Esophagus mucosa (tissue), 1 donor: ENCODE measurements at places on chromosomes 3 and 15. TPM values are rescaled to one million over a fixed set of nuclear protein-coding genes. Genes with fewer than 3 reads are reported as not detected.

The OR4F15 gene
- not detected for total RNA-seq

The ATP8B4 gene
- total RNA-seq, result 0.56 TPM

The DPPA4 gene
- total RNA-seq, result not detected

The PLIN1 gene
- total RNA-seq, result 0.32 TPM

The HGD gene
- total RNA-seq, result not detected

The THSD4 gene
- 121 TPM for total RNA-seq

The TMEM207 gene
- total RNA-seq, result not detected

The MYO5C gene
- total RNA-seq, result 19.7 TPM

The ALDH1A2 gene
- 1.8 TPM for total RNA-seq

The GYG1 gene
- 24.4 TPM for total RNA-seq

The SPATA16 gene
- not detected for total RNA-seq

The KBTBD13 gene
- not detected for total RNA-seq

GRCh38 chr3:151879679-151880415 is 6.4 kb downstream of the SUCNR1 start:
- no peak for ATAC-seq

DNA sequence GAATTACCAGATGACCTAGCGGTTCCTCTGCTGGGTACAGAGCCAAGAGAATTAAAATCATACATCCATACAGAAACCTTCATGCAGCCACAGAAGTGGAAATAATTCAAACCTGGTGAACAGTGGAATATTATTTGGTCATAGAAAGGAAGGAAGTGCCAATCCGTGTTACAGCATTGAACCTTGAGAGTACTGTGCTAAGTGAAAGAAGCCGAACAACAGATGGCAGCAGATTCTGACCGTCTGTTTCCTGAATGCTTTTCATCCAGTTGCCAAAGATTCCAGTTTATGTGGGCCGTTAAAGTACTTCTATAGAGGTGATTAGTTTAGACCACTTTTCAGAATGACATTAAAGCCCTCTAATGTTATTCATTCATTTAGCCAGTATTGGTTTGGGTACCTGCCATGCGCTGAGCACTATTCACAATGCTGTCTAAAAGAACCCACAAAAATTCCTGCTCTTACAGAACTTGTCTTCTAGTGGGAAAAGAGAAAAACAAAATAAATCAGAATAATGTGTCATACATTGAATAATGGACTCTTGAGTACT is 45.8 kb upstream of the SENP5 start:
- ATAC-seq, result no peak

- ATAC-seq, result no peak
These were observed 99.8 kb upstream of the PRR20G start for GRCh38 chr3:127387556-127388153.

DNA sequence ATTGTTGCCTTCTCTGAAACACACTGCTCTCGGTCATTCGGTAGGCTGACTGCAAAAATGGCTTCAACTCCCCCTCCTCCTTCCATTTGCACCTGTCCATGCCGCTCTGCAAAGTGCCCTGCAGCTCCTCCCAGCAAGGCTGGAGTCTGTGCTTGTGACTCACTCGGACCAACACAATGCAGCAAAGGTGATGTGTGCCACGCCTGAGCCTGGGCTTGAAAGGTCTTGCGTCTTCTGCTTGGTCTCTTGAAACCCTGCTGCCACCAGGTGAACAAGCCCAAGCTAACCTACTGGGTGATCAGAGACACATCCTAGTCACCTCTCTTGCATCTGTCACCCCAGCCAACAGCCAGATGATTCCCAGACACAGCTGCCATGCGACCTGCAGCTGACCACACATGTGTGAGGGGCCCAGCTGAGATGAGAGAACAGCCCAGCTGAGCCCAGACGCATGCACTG is 71.1 kb downstream of the MGLL start:
- ATAC-seq, result peak; percentile 58

DNA sequence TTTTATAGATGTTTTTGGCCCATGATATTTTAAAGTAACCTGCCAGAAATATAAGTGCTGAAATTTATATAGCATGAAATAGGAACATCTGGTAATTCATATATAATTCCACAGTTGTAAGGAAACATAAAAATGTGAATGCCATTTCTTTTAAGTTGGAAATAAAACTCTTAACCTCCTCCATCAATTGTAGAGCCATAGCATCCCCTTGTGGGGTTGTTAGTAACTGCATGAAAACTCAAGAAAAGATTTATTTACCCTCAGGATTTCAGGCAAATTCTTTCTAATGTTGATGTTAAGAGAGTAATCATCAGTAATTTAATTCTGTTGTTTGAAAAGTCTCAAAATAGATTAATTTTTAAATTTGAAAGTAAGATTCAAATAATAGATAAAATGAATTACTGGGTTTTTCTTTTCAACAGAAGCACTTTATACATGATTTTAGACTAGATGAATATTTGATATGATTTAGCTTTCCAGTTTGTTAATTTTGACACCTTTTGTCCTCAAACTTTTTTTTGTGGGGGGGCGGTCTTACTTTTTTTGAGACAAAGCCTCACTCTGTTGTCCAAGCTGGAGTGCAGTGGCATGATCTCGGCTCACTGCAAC is 74.7 kb downstream of the RASA2 start:
- ATAC-seq, result no peak

DNA sequence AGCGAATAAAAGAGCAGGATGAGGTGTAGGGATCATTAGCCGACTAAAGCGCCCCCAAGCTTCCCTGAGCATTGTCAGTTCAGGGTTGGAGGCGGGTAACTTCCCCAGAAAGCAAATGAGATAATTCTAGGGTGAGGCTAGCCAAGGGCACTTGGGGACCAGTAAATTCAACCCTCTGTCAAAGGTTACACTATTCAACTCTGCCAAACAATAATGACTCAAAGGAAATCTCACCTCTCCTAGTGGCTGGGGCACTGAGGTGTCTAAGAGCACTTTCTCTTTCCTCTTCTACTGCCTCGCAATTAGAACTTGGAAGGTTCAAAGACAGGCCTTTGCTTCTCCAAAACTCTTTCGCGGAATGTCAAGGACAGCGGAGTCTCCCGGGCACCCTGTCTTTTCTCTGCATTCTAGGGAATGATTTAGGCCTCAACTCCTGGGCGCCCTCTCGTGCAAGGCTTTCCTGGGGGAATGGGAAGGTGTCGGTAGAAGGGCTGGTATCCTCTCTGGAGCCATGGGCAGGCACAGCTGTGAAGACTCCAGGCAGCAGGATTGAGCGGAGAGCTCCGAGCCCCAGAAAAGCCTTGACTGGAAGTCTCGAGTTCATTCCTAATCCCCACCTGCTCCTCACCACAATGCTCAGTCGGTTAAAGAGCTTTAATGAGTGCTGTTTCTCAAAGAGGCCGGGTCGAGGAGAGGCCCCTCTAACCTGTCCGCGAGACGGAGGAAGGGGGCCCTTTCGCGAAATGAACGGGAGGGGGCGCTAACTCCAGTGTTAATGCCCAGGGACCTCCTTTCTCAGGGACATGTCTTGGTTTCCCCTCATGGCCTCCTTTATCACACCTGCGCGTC is 21.9 kb downstream of the ZIC4 start:
- no peak for ATAC-seq

DNA sequence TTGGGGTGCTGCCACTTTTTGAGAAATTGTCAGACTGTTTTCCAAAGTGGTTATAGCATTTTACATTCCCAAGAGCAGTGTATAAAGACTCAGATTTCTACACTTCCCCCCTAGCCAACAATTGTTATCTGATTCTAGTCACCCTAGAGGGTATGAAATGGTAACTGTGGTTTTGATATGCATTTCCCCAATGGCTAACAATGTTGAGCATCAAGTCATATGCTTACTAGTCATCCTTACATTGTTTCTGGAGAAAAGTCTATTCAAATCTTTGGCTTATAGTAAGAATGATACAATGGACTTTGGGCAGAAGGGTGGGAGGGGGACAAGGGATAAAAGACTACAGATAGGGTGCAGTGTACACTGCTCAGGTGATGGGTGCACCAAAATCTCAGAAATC is 73.3 kb downstream of the CSNK1G1 start:
- no peak for ATAC-seq

DNA sequence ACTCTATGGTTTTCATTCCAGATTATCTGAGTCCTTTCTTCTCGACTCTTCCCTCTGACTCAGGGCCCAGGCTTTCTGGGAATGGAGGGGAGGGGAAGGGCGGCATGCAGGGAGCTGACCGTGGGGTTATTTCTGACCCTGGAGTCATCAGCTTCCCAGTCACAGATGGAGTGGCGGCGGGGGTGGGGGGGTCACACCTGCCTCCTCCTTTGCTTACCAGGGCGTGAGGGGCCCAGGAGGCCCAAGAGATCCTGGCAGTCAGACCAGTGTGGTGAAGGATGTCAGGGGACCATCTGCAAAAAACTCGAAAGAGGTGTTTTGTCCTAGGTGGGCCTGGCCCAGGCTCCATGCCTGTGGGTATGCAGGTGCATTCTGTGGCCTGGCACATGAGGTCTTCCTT is 996 bp upstream of the XIRP1 start:
- no peak for ATAC-seq

- no peak for ATAC-seq
These were observed 3.3 kb downstream of the PAK6 start for GRCh38 chr15:40242213-40242599.

GRCh38 chr3:14497321-14497720 is 42.8 kb downstream of the GRIP2 start:
- ATAC-seq, result no peak

- no peak for ATAC-seq
These were observed 76.0 kb upstream of the TSC22D2 start for GRCh38 chr3:150331978-150332568.

GRCh38 chr3:113620091-113620490 is 76.4 kb downstream of the USF3 start:
- ATAC-seq, result no peak

- ATAC-seq, result no peak
These were observed 22.0 kb downstream of the MAP4 start for GRCh38 chr3:47994180-47994579.

DNA sequence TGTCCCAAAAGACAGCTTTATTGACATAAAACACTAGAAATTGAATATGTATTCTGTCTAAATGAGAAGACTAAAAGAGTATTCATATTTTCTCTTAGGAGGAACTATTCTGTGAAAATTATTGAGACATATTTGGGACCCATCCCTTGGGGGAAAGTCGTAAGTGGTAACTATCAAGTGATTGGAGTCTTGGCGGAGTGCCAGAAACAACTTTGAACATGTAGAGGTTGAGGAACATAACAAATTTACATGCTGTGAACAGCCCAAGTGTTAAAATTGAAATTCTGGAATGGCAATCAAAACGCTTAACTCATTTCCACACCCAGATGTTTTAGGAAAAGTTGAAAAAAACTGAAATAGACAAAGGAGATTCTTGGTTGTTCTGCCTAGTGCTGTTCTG is 1034.6 kb downstream of the NSUN3 start:
- ATAC-seq, result no peak

DNA sequence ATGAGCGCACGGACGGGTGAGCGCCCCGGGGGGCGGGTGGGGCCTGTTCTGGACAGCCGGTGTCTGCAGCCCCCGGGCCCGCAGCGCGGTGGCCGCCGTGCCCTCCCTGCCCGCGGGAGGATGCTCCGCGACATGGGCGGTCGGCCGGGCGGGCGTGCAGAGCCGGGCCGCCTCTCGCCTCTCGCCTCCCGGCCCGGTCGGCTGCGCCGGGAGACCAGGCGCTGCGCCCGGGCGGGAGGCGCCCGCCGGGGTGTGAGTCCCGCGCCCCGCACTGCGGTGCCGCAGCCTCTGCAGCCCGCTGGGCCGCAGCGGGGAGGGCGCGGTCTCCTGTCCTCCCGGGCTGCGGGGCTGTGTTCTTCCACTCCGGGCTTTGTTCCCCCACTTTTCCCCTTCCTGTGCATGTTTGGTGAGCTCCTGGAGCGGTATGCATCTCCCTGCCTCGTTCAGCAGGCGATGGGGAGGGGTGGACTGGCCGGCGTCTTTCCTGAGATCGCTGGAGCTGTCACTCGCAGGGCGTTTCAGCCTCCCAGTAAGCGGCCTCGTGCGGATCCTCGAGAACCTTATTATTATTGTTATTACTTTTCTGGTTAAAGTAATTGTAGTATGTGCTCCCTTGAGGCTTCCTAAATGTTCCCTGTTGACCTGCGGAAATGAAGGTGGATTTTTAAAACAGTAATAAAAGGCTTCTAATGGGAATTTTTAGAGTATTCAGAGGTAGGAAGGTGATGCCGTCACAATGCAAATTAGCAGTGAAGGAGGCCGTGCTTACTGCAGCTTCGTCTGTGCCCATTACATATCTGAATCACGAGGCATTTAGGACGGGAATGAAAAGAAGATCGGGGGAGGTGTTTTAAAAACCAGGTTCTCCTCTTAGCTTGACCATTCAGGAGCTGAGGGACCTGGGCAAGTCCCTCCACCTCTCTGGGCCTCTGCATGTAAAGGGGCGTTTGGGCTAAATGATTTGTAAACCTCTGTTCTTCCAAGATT is 593 bp downstream of the TMOD2 start:
- ATAC-seq, result peak; percentile 40

DNA sequence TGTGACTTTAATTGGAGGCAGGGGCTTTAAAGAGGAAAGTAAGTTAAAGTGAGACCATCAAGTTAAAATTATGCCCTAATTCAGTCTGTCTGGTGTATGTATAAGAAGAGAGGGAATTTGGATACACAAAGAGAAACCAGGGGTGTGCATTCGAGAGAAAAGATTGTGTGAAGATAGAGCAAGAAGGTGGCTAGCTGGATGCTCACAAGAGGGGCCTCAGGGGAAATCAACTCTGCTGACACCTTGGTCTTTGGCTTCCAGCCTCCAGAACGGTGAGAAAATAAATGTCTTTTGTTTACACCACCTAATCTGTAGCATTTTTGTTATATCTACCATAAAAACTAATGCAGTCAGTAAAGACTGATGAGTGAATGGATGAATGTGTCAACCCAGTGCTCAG is 907.3 kb upstream of the CFAP20DC start:
- no peak for ATAC-seq

DNA sequence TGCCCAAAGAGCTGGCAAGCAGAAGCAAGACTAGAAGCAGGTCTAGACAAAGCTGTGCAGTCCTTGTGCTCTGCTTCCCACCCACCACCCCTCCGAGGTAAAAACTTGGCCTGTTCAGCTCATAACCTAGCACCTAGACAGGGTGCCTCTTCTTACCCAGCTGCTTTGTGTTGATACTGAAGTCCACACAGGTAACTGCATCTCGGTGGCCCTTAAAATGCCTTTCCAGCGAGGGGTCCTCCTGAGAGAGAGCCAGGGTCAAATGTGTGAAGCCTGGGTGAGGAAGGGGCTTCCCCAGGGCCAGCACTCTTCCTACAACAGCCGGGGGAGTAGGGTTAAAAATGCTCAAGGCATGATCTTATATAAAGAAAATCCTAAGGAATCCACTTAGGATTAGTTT is 3.4 kb downstream of the POC1A start:
- ATAC-seq, result no peak

DNA sequence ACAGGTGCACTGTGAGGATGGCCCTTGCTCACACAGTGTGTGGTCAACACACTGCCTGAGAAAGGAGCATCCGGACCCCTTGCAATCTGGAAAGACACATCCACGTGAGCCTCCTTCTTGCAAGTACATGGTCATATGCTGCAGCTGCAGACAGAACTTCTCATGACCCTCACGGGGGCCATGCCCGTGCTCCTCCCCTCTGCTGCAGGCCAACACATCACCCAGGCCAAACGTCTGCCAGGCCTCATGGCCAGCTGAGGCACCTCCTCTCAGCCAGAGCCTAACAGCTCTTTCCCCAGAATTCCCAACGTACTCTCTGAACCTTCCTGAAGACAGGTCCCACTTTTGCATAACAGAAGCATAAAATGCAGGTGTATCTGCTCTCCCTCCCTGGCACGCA is 25.3 kb downstream of the SLC41A3 start:
- ATAC-seq, result no peak

GRCh38 chr3:171258316-171258715 is 201.9 kb downstream of the TNIK start:
- ATAC-seq, result no peak
